Naive thymus-derived CD8-positive, alpha-beta T cell (primary cell): ENCODE measurements at places on chromosomes 3 and 15.

DNA sequence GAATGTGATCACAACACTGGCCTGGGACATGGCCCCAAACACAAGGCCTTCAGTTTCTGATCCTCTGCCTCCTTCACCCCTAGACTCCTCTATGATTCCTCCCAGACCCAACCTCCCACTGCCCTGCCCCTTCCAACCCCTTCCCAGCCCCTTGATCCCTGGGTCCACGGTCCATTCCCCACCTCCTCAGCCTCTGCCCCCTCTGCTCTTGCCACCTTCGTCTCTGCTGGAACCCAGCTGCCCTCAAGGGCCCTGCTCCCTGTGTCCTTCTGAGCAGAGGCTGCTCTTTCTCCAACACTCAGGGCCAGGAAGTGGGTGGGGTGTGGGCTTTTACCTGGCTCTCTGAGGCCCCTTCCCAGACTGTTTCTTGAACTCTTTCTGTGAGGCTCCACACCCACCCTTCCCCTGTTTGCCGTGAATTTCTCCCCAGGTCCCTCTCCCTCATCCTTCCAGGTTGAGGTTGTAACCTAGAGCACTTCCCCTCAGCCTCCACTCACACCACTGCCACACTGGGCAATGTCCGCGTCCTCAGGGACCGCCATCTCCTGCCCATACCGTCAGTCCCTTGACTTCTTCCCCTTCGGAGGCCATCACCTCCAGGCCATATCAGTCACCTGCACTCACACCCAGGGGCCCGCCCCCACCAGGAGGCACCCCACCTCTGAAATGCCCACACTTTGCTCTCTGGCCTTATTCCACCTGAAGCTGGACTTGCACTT, 18.7 kb upstream of the SLCO2A1 start:
- no peak for DNase-seq

DNA sequence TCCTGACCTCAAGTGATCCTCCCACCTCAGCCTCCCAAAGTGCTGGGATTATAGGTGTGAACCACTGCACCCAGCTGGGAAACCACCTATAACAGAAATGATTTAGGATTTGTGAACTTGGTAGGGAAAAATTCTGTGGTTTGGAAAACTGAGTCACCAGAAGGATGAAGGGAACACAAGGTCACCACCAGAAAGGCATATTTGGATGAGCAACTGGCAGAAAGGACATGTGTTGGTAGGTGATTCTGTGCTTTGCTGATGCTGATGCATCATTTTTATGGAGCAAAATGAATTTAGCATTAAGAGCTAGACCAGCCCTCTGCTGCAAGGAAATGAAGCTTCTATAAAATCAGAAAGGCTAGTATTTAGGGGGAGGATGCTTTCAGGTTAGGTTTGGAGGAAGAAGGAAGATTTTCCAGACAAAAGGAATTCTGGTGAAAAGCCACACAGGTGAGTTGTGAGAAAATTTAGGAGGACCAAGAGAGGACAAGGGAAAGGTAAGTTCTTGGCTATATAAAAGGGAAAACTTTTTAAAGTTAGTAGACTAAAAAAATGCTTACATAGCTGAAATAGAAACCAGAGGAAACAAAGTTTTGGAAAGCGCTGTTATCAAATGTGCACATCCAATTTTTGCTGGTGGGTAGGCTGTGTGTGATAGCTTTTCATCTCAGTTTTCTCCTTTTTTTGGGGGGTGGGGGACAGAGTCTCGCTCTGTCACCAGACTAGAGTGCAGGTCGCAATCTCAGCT, 3.6 kb downstream of the PXK start:
- DNase-seq, result no peak

GRCh38 chr3:106685745-106686144, 691.5 kb upstream of the CCDC54 start:
- no peak for DNase-seq

- no peak for DNase-seq
Measured at GRCh38 chr15:56805466-56806147, 72.3 kb upstream of the ZNF280D start.

DNA sequence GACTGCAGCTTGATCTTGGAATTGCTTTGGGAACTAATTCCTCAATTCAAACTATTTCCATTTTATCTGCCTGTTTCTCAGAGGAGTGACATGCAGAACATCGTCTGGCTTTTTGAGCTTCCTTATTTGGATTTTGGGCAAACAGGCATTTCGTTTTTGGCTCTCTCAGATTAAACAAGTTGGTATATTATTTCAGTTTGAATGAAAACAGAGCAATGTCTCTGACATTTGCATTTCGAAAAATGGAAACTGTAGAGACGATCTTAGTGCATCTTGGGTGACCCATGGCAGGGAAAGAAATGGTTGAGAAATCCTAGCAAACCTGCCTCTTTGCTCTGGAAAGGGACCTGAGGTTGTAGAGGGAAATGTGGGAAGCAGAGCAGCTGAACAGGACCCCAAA, 33.0 kb upstream of the SNRK start:
- no peak for DNase-seq

GRCh38 chr3:188166441-188166840, 12.5 kb downstream of the LPP start:
- no peak for DNase-seq

DNA sequence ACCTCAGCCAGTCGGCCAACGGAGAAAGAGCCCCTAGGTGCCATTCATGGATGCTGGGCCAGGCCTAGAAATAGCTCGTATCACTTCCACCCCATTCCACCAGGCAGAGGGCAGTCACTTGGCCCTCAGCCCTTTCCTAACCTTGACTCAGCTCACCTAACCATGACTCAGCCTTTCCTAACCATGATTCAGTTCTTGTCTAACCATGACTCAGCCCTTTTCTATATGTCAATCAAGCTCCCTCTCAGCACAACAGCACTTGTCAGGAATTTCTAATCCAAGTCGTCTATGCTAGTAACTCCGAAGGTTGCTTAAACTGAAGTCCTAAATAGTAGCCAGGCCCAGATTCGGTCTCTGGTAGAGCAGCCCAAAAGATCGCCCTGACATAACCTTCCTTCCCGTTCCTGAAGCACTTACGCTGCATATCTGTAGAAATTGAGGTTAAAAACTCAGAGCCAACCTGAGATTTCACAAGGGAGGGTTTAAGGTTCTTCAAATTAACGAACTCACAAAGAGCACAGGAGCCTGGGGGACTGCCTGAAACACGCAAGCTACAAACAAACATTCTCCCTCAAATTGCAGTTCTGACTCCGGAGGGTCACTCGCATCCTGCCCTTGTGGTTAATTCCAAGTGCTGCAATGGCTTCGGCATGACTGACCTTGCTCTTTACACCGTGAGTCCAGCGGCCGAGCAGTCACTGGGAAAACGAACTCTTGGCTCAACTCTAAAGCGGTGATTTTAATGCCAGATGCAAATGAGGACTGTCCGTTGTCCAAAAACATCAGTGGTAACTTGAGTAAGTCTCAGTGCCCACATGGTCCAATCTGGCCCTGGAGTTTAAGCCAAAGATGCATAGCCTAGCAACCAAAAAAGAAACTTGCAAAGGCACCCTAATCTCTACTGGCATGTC, 99.9 kb downstream of the ADAMTS17 start:
- no peak for DNase-seq

DNA sequence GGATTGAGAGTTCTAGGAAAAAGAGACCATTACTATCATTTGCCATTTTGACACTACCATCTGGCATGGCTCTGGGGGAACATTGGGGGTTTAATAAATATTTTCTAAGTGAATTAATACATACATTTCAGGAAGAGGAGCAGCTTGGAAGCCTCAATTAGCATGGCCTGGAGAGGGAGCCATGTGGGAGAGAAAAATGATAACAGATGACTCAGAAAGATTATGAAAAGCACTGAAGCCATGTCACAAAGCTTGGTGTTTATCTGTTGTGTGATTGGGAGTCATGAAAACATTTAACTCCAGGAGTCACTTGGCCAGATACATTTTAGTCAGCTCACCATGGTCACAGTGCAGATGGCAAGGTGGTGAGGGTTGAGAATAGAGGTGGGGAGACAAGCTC, 121.0 kb downstream of the SSR3 start:
- no peak for DNase-seq
